ENCODE measurements at places on chromosomes 12 and 14.

GRCh38 chr12:14479004-14479403 is 88.7 kb downstream of the PLBD1 start:
- no peak for DNase-seq

- peak; percentile 11 for DNase-seq
These were observed 419.5 kb downstream of the TMEM121 start for GRCh38 chr14:105945896-105946295.

GRCh38 chr12:12158858-12159257 is 88.1 kb downstream of the BCL2L14 start:
- no peak for DNase-seq

DNA sequence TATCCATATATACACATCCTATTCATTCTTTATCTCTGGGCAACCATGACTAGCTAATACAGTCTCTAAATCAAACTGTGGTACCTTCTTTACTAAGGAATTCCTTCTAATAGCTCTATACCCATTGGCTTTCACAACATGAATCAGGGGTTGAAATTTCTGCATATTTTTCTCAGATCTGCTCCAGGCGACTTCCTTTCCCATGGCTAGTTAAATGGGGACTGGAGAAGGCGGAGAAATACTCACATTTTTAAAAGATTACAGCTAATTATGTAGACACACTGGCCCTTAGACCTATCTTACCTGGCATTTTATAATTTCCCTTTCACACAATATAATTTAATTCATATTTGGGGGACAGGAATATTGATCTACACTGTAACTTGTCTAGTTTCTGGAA is 1.1 kb upstream of the CDKN3 start:
- no peak for DNase-seq

DNA sequence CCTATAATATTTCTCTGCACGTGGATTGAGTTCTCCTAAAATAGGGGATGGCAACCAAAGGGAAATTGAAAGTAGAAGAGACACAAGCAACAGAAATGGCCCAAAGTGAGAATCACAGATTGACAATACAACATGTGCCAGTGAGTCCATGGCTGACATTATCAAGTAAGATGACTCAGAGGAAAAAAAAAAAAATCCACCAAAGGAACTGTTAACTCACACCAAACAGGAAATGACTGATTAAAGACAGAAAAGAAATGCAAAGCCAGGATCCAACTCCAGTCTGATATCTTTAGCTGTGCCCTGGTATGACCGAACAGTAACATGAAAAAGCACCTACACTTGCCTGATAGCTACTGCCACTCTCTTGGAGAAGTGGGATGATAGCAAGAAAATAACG is 485.0 kb downstream of the PRKD1 start:
- no peak for DNase-seq

DNA sequence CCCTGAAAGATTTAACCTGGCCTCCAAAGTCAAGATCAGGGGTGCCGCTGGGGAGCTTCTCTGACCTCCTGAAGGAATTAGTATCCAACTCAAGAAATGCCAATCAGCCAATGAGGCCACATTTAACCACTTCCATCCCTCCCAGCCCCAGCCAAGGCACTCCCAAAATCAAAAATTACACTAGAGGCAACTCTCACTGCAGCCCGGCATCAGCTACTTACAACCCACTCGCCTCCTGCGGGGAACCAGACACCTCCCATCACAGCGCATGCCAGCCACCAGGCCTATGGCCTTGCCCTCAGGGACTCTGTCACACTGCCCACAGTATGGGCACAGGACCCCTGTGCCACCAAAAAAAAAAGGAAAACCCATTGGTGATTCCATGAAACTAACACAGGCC is 62.3 kb upstream of the DDX11 start:
- no peak for DNase-seq

DNA sequence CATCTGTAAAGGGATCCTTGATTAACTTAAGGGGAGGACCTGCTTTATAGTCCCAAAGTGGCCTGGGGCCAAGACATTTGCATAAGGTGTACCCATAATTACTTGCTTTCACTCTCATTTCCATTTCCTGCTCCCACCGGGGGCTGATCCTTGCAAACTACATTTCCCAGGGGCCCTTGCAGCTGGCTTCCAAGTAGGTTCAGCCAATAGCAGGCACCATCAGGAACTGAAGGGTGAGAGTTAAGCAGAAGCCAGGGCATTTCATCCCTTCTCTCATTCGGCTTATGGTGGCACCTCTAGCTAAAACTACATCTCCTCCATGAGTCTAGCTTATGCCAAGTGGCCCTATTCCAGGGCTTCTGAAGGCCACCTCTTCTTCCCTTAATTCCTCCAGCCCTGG is 88.8 kb downstream of the CCDC60 start:
- no peak for DNase-seq

- no peak for DNase-seq
These were observed 6.7 kb upstream of the PTGER2 start for GRCh38 chr14:52307376-52307775.

DNA sequence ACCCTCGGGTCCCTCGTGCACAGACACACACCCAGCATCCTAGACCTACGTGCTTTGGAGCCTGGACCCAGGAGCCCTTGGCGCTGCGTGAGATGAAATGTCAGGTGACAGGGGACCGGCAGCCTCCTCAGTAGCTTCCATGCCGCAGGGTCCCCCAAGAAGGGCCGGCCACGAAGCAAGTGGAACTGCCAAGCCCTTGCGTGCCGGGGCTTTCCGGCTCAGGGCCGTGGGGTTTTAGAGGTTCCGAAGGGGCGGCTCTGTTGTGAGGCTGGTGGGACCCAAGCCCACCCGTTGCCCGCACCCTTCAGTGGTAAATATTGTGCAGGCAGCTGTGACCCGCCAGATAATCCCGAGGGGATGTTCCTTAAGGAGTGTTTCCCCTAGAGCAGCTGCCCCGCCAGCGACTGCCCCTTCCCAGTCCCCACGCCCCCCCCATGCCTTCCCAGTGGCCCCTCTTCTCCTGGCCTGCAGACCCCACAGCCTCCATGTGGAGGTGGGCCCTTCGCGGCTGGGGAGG is 133.7 kb downstream of the ADGRD1 start:
- DNase-seq: no peak

- no peak for DNase-seq
These were observed 48.5 kb upstream of the RNU6-8 start for GRCh38 chr14:32251530-32251929.

DNA sequence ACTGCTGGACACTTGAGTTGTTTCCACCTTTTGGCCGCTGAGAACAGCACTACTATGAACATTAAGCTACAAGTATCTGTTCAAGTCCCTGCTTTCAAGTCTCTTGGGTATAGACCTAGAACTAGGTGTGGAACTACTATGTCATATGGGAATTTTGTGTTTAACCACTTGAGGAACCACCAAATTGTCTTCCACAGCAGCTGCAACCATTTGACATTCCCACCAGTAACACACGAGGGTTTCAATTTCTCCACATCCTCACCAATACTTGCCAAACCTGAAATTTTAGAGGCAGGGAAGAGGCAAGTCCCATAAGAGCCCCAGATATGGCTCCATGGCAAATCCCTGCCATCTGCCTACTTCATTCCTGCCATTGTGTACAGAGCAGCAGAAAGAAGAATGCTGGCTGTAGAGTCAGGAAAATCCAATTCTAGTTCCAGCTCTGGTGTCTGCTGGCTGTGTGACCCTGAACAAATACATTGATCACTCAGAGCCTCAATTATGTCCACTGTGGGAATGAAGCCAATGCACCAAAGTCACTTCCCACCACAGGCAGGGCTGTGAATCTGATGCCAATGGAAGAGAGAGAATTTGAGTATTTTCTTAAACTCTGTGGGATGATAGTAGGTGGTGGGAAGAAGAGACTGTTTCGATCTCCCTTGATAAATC is 17.8 kb downstream of the PITPNM2 start:
- DNase-seq: no peak

GRCh38 chr12:34033628-34034296 is 11.5 kb downstream of the ALG10 start:
- DNase-seq: peak; percentile 3

- DNase-seq: no peak
These were observed 1422.3 kb downstream of the AACS start for GRCh38 chr12:126487431-126487980.

- no peak for DNase-seq
These were observed 91.0 kb downstream of the VRK1 start for GRCh38 chr14:96888158-96888557.

DNA sequence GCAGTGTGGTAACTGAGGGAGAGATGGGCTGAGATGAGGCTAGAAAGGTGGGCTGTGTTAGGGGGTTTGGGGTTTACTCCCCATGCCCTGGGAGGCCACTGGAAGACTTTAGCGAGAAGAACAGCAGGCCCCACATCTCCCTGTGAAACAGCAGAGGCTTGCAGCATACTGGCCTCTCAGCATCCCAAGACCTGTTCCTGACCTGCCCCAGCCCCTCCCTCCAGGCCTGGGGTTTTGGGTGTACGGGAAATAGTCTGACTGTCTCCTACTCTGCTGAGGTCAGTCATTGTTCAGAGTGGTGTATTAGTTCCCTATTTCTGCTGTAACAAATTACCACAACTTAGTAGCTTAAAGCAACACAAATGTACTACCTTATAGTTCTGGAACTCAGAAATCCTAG is 103.5 kb upstream of the HIF1A start:
- DNase-seq: no peak

GRCh38 chr12:82176761-82177490 is 181.3 kb downstream of the CCDC59 start:
- peak; percentile 38 for DNase-seq

DNA sequence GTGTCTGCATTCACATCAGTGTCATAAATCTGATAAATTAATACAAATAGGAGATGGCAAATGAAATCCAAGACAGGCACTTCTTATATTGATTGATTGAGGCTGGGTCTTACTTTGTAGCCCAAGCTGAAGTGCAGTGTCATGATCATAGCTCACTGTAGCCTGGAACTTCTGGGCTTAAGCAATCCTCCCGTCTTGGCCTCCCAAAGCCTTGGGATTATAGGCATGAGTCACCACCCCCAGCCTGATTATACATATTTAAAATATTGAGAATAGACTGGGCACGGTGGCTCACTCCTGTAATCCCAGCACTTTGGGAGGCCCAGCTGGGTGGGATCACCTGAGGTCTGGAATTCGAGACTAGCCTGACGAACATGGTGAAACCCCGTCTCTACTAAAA is 51.3 kb downstream of the MARK3 start:
- no peak for DNase-seq

DNA sequence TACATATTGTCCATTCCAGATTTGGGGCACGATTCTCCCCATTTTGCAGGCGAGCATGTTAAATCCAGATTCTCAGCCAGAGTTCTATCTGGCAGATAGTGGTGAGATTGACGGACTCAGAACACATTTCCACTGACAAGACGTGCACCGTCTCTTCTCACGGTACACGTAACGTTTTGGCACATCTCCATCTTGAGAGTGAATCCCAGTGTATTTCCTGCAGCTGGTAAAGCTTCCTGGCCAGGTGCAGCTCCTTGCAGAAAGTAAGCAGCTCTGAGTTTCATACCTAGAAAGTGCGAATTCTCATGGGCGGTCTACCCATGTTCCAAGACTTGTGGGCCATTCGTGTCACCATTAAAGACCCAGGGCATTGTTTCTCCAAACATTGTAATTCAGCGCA is 102.6 kb downstream of the TSPAN9 start:
- DNase-seq: peak; percentile 61

Data from COR-L47 (cell line).